Posterior cingulate gyrus (tissue), 11 donors: ENCODE measurements at places on chromosomes 1 and 21.
A peak's percentile ranks its signal among the peaks of the same experiment; 100 is the strongest.

GRCh38 chr1:203057911-203058675 is 27.7 kb downstream of the MYOG start:
- DNase-seq: no peak

DNA sequence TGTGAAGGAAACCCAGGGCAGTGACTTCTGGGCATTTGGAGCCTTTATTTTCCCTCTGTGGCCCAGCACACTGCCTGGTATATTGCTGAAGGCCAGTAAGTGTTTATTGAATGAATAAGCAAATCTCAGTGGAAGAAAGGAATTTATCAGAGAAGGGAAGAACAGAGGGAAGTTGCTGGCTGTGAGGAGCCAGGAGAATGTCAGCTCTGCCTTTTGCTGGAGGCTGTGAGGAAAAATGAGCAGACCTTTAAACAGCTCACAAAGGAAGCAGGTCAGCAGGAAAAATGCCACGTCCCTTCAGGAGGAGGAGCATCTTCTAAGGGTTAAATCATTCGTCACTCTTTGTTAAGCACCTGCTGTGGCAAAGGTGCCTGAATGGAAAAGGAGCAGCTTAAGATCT is 75.9 kb downstream of the GIPC2 start:
- no peak for DNase-seq

GRCh38 chr1:10181154-10181553 is 29.2 kb upstream of the KIF1B start:
- DNase-seq: no peak

DNA sequence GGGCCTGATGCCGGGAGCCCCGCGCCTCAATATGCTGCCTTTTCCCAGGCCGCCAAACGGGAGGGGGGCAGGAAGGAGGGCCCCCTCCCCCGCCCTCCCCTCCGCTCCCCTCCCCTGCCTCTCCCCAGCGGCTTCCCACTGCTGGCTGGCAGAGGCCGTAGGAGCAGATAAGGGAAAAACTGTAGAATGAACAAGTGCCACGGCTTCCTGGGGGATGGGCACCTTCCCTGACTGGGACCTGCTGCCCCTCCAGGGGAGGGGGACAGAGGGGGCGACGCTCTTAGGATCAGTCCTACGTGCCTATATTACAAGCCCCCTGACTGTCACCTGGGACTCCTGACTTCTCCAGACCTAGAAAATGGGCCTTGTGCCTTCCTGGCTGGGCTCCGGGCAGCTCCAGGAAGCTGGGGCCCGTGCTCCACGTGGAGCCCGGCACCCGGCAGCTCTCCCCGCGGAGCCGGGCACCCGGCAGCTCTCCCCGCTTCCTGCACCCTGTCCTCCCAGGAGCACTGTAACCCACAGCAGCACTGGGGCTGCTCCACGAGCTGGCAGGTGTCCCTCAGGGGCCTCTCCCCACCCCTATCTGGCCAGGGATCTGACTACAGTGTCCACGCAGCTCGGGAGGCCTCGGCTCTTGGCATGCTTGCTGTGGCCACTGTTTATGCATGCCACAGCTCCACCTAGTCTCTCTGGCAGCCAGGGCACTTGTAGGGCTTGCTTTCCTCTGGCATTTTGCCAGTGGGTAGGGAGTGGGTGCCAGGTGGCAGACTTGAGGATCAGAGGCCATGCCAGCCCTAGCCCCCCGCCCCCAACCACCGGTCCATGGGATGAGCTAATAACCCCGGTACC is 674 bp upstream of the HES5 start:
- no peak for DNase-seq

DNA sequence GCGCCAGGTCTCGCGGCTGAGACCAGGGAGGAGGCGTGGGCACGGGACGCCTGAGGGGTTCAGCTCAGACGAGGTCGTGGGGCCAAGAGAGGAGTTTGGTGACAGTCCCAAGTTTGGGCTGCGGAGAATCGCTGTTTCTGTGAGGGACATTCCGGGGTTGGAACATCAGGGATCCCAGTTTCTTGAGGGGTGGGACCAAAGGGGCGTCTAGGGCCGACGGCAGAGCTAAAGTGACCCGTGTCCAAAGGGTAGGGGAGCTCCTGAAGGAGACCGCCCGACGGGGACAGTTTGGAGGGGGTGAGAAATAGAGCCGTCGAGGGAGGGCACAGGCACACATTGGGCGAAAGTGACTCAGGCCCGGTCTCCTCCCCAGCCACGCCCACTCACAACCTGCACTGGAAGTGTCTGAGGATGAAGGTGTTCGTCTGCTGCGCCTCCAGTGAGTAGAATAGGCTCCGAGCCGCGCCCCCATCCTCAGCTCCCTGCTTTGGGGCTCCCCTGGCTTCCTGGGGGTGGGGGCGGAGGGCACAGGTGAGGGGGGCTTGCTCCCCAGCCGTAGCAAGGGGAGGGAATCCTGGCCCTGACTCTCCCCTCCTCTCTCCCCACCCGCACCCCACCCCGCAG is 7.0 kb downstream of the EFNA3 start:
- DNase-seq: no peak

- DNase-seq: no peak
Measured at GRCh38 chr21:35170244-35170643, 121.1 kb upstream of the RUNX1 start.

DNA sequence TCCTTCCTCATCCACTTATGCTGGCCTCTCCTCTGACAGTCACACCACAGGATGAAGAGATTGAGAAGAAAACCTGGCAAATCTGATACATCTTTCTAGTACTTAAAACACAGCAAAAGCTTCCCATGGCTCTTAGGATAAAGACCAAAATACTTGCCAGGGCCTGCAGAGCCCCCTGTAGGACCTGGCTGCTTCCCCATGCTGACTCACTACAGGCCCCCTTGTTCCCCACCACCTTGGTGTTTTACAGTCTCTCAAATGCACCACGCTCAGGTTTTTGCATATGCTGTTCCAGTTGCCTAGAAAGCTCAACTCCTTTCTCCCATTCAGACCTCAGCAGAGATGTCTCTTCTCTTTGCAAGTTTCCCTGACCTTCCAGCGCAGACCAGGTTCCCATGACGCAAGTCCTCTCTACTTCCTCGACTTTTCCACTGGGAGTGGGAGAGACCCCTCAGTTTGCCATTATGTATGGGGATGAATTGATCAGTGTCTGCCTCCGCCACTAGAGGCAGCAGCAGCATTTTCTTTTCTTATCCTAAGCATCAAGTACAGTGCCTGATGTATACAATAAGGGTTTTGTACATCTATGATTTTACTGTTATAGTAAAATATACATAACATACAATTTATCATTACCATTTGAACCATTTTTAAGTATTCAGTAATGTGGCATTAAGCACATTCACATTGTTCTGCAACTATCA is 113.8 kb upstream of the C8B start:
- DNase-seq: no peak

DNA sequence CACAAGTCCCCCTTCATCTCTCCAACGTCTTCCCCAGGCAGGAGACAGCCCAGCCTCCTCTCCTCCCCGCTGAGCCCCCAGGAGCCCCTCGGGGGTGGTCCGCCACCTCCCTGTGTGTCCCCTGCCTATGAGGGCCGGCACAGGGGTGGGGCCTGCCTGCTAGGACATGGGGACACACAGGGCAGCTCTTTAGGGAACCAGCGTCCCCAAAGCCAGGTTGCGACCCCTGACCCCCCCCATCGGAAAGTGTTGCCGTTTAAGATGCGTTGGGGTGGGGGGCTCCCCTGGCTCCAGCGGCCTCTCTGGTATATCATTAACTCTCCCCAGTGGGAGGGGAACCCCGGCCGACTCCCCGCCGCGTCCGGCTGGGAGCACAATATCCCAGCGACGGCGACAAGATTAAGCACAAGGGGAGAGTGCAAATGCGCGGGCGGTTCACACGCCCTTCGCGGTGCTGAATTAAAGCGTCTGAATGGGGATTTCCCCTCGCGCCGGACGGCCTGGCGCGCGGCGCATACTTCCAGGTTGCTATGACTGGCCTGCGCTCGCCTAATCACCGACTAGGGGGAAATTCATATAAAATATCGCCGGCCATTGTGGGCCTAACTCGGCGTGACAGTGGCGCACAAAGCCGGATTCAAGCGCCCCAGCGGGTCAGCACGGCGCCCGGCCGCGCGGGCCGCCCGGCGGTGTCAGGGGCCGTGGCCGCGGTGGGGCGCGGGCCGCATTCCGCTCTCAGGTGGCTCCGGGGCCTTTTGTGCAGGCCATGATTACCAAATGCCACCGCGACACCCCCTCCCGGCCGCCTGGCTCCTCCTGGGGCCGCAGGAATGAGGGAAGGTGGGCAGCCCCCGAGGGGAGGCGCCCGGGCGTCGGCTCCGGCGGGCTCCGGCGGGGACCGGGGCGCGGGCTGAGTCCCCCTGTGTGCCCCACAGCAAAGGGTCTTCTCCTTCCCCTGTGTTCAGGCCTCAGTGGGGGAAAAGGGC is 30.9 kb downstream of the WNT3A start:
- DNase-seq: no peak

GRCh38 chr1:227845519-227845918 is 30.0 kb downstream of the PRSS38 start:
- no peak for DNase-seq

DNA sequence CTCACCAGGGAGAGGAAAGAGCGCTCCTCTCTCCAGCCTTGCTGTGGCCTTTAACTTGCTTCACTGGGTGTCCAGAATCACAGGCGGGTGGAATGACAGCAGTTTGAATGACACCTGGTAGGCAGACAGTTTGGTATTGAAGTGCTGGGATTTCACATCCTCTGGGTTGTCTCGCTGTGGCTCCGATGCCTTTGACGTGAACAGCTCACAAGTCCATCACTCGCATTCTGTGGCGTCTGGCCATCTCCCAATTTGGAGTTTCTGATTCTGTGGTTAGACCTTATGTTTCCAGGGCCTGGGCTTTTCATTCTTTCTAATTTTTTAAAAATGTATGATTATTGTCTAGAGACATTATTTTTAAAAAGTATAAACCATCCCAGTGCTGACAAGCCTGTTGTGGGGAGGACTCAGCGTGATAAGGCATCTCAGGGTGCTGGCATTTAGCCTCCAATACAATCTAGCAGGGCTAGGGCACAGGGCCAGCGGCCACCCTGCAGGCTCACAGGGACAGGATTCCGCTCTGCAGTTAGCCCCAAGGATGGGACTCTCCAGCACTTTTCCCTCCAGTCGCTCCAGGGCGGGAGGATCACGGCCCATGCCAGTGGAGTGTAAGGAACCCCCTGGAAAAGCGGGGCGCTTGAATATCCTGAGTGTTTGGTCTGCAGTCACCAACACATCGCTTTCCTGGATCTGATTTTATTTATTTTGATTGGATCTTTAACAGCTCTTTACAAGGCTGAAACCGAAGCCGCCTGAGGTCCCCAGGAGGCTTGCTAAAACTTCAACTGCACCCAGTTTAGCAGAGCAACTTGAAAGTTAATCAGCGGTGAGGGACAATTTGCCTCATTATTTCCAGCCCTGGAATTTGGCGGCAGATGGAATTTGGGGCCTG is 178.3 kb downstream of the TRABD2B start:
- no peak for DNase-seq

- no peak for DNase-seq
Measured at GRCh38 chr1:23102289-23102688, 66.4 kb downstream of the LUZP1 start.

- no peak for DNase-seq
Measured at GRCh38 chr1:155105604-155106011, 22.1 kb upstream of the EFNA1 start.

GRCh38 chr1:173894189-173894588 is 22.9 kb downstream of the SERPINC1 start:
- DNase-seq: no peak

DNA sequence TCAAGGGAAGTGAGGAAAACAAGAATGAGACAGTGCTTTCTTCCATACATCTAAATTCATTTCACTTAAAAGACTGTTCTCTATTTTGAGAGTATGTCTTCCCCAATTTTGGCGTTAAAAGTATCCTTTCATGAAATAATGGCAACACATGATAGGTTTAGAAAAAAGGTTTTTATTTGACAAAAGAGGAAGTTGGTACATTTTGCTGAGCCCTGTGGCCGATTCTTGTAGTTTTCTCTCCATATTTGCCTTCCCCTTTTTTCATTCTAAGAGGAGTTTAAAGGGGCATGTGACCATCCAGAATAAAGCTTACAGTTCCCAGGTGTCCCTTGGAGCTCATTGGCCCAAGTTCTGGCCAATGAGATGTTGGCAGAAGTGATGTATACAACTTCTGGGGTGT is 140.4 kb upstream of the KCNE2 start:
- no peak for DNase-seq

DNA sequence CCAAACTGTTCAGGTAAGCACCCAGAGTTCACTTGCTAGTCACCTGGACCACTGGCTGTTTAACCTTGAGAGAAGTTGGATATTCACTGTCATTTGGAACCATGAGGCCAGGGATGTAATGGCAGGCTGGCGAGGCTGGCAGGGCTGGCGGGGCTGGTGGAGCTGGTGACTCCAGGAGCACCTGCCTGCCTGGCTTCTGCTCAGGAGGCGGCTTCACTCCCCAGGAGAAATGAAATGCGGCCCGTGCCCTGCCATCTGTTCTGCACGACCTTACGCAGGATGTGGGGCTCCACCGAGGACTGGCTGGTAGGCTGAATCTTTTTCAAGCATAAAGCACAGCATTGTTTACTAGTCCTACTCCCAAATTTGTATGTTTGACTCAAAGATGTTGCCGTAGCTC is 22.7 kb upstream of the MX1 start:
- no peak for DNase-seq

- no peak for DNase-seq
Measured at GRCh38 chr1:113125517-113125916, 52.5 kb downstream of the LRIG2 start.

- peak; percentile 42 for DNase-seq
Measured at GRCh38 chr1:119885903-119886783, 10.2 kb downstream of the ADAM30 start.
